ENCODE measurements at places on chromosomes 2 and 18. TPM values are rescaled to one million over a fixed set of nuclear protein-coding genes. Genes with fewer than 3 reads are reported as not detected.

GRCh38 chr2:55610954-55611743, 6.3 kb downstream of the PPP4R3B start:
- peaks cover 34% of the 10 kb centered on the region for H3K4me1 ChIP-seq
- no peak overlapping the region for H3K27ac ChIP-seq
- H3K27me3 ChIP-seq: no peaks in the 10 kb centered on the region
- no peak overlapping the region for H3K4me3 ChIP-seq
- peak; percentile 37 for DNase-seq
- H3K36me3 ChIP-seq: peaks cover 43% of the 10 kb centered on the region

- H3K27me3 ChIP-seq: peaks cover 32% of the 10 kb centered on the region
- no peak for DNase-seq
- peaks cover 15% of the 10 kb centered on the region for H3K4me1 ChIP-seq
- H3K27ac ChIP-seq: no peak overlapping the region
These were observed 206.9 kb downstream of the ICOS start for GRCh38 chr2:204143216-204144014.

DNA sequence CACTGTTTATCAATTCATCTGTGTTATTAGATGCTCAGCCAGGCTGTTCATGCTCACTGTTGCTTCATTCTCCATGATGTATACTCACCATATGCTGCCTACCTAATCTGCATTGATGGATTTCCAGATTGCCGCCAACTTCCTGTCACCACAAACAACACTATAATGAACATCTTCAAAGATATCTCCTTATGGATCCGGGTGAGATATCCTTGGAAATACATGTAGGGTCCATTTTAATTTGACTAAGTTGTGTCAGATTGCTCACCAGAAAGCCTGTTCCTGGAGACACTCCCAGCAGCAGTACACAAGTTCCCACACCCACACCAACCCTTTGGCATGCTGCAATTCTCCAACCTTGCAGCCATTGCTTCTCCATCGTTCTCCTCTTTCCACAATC, 547.5 kb upstream of the TNP1 start:
- H3K4me3 ChIP-seq: no peak overlapping the region
- H3K27ac ChIP-seq: no peak overlapping the region
- H3K27me3 ChIP-seq: no peaks in the 10 kb centered on the region
- no peaks in the 10 kb centered on the region for H3K36me3 ChIP-seq

DNA sequence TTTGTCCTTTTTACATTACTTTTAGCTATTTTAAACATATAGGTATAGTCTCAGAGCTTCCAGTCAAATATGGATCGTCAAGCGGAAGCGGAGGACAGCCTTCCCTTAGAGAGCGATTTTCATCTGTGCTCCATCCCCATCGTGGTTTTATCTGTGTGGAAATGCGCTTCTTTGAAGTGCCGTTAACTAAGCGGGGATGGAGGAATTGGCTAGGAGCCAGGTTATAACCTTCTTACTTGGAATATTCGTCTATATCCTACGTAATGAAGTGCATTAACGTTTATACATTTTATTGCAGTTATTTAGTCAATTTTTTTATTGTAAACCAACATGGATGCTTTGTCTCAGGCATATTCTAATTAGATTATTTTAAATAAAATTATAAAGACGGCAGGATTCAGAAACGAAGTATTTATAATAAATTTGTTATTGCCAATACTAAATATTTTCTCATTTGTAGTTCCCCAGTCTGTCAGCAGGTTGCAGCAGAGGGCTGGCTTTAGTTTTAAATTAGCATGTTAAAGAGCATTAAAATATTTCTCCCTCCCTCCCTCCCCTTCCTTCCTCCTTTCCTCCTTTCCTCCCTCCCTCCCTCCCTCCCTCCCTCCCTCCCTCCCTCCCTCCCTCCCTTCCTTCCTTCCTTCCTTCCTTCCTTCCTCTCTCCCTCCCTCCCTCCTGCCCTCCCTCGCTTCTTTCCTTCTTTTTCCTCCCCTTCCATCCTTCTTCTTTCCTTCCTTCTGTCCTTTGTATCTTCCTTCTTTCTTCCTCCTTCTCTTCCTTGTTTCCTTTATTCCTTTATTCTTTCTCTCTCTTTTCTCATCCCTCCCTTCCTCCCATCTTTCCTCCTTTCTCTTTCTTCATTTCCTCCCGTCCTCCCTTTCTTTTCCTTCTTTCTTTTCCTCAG, 80.6 kb upstream of the DOCK10 start:
- H3K27ac ChIP-seq: no peak overlapping the region
- peaks cover 5% of the 10 kb centered on the region for H3K4me1 ChIP-seq
- no peaks in the 10 kb centered on the region for H3K36me3 ChIP-seq
- DNase-seq: peak; percentile 73
- peaks cover 16% of the 10 kb centered on the region for H3K27me3 ChIP-seq

- DNase-seq: no peak
- no peak overlapping the region for H3K4me3 ChIP-seq
- H3K36me3 ChIP-seq: no peaks in the 10 kb centered on the region
- H3K4me1 ChIP-seq: no peaks in the 10 kb centered on the region
These were observed 601.2 kb downstream of the ADCYAP1 start for GRCh38 chr18:1505856-1506255.

DNA sequence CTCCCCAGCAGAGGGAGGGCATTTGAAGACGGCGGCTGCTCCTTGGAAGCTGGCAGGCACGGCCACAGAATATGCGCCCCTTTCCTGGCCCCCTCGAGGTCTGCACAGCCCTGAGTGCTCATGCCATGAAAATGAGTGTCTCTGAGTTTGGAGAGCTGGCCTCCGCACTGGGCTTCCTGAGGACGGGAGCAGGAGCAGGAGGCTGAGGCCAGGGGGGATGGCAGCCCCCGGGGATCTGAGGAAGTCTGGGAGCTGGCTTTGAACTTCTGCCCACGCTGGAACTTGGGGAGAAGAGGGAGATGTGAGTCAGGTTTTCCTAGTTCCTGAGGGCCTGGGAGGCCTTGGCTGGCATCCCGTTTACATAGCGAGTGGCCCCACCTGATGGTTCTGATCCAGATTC, 47.0 kb downstream of the RRM2 start:
- H3K4me3 ChIP-seq: no peak overlapping the region
- peaks cover 17% of the 10 kb centered on the region for H3K36me3 ChIP-seq
- no peaks in the 10 kb centered on the region for H3K27me3 ChIP-seq
- DNase-seq: no peak
- no peaks in the 10 kb centered on the region for H3K4me1 ChIP-seq

DNA sequence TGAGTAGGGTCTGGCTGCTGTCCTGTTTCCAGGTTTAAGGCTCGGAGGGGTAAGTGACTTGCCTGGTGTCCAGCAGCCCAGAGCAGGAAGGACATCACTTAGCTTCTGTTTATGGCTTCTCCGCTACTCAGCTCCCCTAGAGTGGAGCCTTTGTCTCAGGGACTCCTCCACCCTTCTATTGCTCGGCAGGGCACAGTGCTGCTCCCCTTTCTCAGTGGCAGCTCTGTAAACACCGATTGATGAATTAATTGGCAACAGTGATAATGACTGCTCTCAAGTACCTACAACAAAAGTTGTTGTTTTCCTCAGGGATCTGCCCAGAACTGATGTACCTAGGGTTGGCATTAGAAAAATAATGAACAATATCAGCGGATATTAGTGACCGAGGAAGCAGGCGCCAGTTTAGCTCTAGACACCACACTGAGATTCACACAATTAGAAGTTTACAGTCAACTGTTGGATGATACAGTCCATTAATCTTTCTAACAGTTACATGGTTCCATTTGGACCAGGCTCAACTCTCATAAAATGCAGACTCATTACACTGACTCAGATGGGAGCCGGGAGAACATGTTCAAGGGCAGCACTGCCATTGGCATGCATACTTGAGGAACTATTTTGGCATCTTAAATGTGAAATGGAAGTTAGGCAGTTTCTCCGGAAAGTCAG, 265.7 kb downstream of the MTX2 start:
- no peak overlapping the region for H3K4me3 ChIP-seq
- no peaks in the 10 kb centered on the region for H3K36me3 ChIP-seq
- H3K27me3 ChIP-seq: peaks cover 3% of the 10 kb centered on the region
- no peak for DNase-seq
- no peaks in the 10 kb centered on the region for H3K4me1 ChIP-seq

DNA sequence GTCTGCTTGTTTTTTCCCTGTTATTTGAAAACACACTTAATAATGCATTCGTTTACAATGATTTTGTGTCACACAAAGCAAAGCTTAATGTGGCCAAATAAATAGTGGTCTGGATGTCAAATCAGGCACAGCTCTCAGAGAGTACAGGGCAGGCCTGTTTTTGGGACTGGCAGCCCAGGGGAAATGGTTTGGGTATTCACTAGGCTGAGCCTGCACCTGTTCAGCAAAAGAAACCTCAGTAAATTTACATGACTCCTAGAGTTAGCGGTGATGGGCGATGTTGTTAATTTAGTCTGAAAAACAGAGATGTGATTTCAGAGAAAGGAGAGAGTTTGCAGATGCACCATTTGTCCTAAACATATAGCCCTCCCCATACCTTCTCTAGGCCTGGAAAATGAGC, 197.1 kb downstream of the ALK start:
- H3K4me3 ChIP-seq: no peak overlapping the region
- peaks cover 4% of the 10 kb centered on the region for H3K27me3 ChIP-seq
- H3K36me3 ChIP-seq: no peaks in the 10 kb centered on the region
- H3K4me1 ChIP-seq: no peaks in the 10 kb centered on the region
- DNase-seq: no peak
- no peak overlapping the region for H3K27ac ChIP-seq

The RGPD5 gene
- 29.7 TPM for total RNA-seq

The TLX2 gene
- total RNA-seq: 0.54 TPM

The HNRNPLL gene
- 75.8 TPM for total RNA-seq

The RHOB gene
- 16.4 TPM for total RNA-seq

The ZNF521 gene
- total RNA-seq: not detected

The CTLA4 gene
- total RNA-seq: 104 TPM

The DNAH7 gene
- not detected for total RNA-seq

The ADGRF3 gene
- 3.4 TPM for total RNA-seq

The DSG1 gene
- not detected for total RNA-seq

All from activated CD4-positive, alpha-beta T cell treated with anti-CD3 and anti-CD28 coated beads, Interleukin-2, amount 10 ng/mL, durations not matched to agents 24 days and 14 days (primary cell).